ENCODE measurements at places on chromosomes 3 and 15.
A peak's percentile ranks its signal among the peaks of the same experiment; 100 is the strongest.

DNA sequence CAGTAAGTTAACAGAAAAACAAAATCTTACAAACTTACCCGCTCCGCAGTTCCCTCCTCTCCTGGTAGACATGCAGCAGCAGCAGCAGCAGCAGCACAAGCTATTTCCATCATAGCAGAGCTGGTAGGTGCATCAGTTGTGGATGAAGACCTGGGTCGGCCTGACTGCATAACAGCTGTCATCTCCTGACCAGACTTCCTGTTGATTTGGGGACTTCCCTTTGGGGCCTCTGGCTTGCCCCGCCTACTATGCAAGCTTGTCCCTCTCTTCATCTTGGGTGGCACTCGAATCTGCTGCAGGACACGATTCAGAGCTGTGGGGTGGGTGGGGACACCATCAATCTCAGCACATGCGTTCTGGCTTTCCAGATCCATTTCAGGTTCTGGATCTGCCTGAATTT, 65.7 kb downstream of the TMCC1 start:
- DNase-seq, result peak; percentile 50

- no peak for DNase-seq
These were observed 244.5 kb downstream of the FOXP1 start for GRCh38 chr3:71339049-71339448.

GRCh38 chr3:64138046-64138445, 87.2 kb downstream of the PRICKLE2 start:
- no peak for DNase-seq

- no peak for DNase-seq
These were observed 49.4 kb downstream of the GREM1 start for GRCh38 chr15:32767236-32767635.

- no peak for DNase-seq
These were observed 664.4 kb upstream of the CBLB start for GRCh38 chr3:106533093-106533787.
